Aorta (tissue), 5 donors: ENCODE measurements at places on chromosomes 5 and 9. TPM values are rescaled to one million over a fixed set of nuclear protein-coding genes. Genes with fewer than 3 reads are reported as not detected.
A peak's percentile ranks its signal among the peaks of the same experiment; 100 is the strongest.

- peak; percentile 63 for DNase-seq
Observed at GRCh38 chr9:93077811-93078210, 18.2 kb upstream of the CARD19 start.

- no peak for DNase-seq
Observed at GRCh38 chr5:132747616-132748440, 602 bp downstream of the CCNI2 start.

- no peak for DNase-seq
Observed at GRCh38 chr5:153491856-153492255, 1.4 kb downstream of the GRIA1 start.

- no peak for DNase-seq
Observed at GRCh38 chr9:93459432-93459847, 6.1 kb upstream of the FAM120AOS start.

GRCh38 chr5:124949862-124950261 is 203.4 kb upstream of the ZNF608 start:
- DNase-seq: no peak

DNA sequence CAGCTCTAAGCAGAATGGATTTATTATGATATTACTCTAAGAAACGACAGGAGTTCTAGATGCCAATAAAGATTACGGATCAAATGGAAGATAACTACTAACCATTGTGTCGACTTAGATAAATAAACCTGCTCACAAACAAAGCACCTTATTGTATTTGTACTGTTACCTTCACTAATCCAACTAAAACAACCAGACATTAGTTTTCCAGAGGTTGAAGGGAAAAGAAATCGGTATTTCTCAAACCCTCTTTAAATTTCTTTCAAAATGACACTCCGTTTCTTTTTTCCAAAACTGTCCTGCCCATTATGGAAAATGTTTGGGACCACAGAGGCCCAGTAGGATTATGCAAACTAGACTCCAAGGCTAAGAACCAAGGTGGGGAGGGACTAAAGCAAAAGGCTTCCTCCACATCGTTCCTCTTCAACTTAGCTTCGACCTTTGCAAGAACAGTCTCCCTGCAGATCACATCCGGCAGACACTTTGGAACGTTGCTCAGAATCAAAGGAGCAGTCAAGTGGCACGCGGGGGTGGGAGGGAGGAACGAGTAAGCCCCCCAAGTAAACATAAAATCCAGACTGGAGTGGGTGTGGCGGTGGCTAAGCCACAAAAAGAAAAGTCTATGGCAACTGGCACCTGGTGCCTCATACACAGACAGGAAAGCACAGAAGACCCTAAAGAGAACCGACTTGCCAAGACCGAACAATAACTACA is 2.7 kb downstream of the MLLT3 start:
- peak; percentile 34 for DNase-seq

DNA sequence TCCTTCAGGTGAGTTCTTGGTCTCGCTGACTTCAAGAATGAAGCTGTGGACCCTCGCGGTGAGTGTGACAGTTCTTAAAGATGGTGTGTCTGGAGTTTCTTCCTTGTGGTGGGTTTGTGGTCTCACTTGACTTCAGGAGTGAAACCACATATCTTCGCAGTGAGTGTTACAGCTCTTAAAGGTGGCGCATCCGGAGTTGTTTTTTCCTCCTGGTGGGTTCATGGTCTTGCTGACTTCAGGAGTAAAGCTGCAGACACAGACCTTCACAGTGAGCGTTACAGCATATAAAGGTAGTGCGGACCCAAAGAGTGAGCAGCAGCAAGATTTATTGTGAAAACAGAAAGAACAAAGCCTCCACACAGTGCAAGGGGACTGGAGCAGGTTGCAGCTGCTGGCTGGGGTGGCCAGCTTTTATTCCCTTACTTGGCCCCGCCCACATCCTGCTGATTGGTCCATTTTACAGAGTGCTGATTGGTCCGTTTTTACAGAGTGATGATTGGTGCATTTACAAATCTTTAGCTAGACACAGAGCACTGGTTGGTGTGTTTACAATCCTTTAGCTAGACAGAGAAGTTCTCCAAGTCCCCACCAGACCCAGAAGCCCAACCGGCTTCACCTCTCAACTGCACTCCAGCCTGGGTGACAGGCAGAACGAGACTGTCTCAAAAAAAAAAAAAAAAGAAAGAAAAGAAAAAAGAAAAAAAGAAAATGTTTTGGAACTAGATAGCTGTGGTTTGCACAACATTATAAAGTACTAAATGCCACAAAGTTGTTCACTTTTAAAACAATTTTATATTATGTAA is 9.1 kb upstream of the ERMP1 start:
- DNase-seq: no peak

GRCh38 chr5:172342918-172343317 is 59.4 kb upstream of the UBTD2 start:
- no peak for DNase-seq

DNA sequence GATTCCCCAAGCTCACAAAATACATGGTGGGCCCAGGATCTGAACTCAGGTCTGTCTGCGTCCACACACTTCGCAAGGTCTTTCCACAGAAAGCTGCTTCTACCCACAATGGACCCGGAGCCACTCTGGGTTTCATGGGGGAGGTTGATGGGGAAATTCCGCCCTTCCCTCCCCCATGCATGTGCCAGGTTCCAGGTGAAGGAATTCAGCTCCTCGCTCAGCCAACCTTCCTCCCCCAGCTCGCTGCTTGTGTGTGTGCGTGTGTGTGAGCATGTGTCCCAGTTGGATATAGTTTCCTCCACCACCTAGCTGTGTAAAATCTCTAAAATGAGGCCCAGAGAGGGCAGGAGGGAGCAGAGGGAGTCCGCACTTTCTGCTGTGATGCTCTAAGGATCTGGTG is 1.0 kb downstream of the PTGS1 start:
- no peak for DNase-seq

DNA sequence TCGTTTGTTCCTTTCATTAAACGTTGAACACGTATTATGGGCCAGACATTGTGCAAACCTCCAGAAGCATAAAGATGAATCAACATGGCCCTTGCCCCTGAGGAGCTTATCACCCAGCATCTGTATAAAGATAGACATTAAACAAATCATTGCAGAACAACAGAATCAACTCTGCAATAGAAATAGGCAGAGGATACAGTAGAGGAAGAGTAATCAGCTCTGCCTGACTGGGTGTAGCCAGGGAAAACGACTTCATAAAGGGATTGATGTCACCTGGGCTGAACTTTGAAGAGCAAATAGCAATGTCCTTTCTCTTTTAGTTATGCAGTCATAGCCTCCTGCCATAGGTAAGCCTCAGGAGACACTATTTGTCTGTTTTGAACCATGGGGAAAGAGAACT is 13.4 kb downstream of the RGS7BP start:
- DNase-seq: no peak

- DNase-seq: no peak
Observed at GRCh38 chr5:154162539-154163151, 27.9 kb upstream of the GALNT10 start.

DNA sequence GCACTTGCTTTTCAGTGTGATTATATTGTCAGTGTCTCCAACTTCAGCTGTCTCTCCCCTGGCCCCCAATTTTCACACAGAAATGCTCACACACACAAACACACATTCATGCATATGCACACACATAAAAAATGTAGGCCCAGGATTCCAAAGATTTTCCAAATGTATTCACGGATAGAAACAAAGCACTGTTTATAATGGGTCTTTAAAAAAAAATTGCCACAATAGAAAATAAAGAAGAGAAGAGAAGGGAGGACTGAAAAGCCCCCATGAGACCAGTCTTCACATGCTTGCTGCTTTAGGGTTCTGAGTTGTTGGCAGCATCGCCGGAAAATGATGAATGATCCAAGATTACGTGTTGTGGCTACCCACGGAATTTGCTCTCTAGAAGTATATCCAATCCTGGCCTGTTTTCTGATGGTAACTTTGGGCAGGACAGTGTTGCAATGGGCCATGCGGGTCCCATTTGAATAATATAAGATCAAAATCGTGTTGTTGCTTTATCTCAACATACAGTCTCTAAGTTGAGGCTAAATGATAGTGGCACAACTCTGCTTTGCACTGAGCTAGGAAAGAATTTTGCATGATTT is 36.2 kb upstream of the ACO1 start:
- no peak for DNase-seq

GRCh38 chr5:141040093-141040770 is 10.9 kb upstream of the PCDHB1 start:
- peak; percentile 78 for DNase-seq

- no peak for DNase-seq
Observed at GRCh38 chr5:14039576-14039975, 95.1 kb upstream of the DNAH5 start.

DNA sequence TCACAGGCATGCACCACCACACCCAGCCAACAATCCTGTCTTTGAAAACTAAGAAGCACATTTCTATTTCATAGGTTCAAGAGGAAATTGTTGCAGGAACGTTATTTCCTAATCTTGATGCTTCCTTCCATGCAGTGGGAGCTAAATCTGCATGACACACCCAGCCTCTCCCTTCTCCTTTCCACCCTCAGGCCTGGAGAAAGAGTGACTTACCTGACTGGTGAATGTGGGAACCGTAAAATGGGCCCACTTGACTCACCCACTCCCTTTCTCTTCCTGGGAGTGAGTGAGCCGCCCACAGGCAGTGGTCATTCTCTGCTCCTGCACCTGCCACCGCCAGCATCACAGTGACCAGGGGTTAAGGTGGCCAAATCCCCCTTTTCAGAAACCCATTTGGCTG is 78.2 kb downstream of the C9orf50 start:
- peak; percentile 32 for DNase-seq

DNA sequence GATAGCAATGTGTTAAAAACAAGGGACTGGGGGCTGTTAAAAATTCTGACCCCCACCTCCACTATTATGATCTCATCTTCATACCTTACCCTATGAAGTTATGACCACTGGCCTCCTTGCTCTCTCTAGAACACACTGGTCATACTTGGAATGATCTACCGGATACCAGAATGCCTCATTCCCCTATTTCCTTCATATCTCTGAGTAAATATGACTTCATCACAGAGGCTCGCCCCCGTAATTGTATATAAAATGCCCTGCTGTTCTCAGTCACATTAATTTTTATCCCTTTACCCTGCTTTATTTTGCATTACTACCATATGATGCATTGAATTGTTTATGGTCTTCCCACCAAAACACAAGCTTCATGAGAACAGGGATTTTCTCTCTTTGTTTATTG is 29.2 kb downstream of the IZUMO3 start:
- DNase-seq: no peak

- DNase-seq: no peak
Observed at GRCh38 chr5:53170746-53171349, 61.3 kb upstream of the MOCS2 start.

- DNase-seq: no peak
Observed at GRCh38 chr5:181042036-181042713, 2.1 kb downstream of the BTNL9 start.

DNA sequence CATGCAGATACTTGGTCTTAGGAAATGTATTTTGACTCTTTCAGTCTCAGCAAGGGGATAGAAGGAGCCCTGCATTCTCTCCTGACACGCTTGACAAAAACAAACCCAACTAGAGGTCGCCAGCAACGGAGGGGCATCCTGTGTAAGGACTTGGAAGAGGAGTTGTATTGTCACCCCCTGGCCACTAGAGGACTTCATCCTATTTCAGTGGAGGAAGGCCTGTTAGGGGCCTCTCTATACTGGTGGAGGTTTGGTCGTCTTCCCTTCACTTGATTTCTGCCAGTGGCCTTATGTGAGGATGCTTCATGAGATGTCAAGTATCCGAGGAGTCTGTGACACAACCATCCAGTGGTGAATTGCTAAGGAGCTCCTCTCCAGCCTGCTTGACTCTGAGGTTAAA is 122.8 kb upstream of the STC2 start:
- DNase-seq: no peak

DNA sequence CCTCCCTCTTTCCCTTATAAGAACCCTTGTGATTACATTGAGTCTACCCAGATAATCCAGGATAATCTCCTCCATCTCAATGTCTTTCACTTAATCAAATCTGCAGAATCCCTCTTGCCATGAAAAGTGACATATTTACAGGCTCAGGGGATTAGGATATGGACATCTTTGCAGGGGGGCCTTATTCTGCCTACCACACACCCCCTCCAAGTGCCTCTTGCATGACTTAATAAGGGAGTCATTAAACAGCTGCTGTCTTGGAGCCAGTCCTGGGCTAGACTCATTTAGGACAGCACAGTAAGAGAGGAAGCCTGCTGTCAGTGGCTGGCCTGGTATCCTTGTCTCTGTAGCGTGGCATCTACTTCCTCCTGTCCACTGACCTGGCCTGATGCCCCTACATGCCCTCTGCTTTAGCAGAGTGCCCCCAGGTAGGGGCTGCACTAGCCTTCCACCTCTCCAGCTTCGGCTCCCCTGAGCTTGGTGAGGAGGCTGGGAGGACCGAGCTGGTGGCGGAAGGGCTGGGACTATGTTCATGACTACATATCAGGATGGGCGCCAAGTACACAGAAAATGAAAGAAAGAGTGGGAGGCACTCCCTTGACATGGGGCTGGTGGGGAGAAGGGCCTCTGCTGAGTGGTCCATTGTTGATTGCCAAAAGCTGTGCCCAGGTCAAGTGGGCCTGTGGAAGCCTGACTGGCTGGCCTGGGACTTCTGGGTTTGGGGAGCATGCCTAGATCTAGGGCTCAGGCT is 17.2 kb downstream of the ENHO start:
- DNase-seq: no peak

- no peak for DNase-seq
Observed at GRCh38 chr5:73433272-73433981, 15.2 kb downstream of the FOXD1 start.

DNA sequence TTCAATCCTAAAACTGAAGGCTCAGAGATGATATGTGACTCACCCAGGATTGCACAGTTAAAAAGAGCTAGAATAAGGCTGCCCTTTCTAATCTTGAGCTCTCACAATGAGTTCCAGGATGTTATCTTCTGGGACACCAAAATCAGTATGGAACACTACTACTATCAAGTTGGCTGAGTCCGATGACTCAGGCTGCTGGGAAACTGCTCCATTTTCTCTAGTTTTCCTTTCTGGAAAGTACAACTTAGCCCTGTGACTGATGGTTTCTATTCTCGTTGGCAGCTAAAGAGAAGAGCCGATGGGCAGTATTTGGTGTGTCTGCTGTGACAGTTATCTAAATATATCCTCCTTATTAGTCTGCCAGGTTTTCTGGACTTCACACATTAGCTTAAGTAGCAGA is 37.9 kb upstream of the DPYSL3 start:
- no peak for DNase-seq

DNA sequence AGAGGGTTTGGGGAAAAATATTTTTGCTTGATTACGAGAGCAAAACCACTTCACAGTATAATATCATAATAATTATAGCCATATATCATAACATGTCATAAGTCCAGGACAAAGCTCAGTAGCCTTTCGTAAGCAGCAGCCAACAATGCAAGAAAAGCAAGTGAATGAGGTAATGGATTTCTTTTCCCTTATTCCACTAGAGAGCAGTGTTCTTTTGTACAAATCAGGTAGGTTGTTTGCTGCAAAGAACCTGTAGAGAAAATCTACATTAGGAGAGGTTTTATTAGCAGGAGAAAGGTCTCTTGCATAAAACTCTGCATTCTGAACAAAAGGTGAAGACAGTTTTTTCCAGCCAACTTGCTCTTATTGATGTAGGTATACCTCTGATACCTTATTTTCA is 1033.4 kb downstream of the TLE4 start:
- no peak for DNase-seq

- DNase-seq: no peak
Observed at GRCh38 chr9:129102791-129103594, 7.6 kb downstream of the CRAT start.

Gene PITX1
- total RNA-seq: not detected

Gene HAVCR1
- total RNA-seq: 1.0 TPM

Gene SHOC1
- total RNA-seq: not detected

Gene C9orf153
- 1.4 TPM for total RNA-seq

Gene SLC6A19
- 0.12 TPM for total RNA-seq

Gene HACD4
- total RNA-seq: 6.8 TPM

Gene CTNND2
- 0.29 TPM for total RNA-seq

Gene MIGA2
- total RNA-seq: 28.3 TPM

Gene MYMK
- total RNA-seq: not detected
